ENCODE measurements at places on chromosomes 5 and 9. TPM values are rescaled to one million over a fixed set of nuclear protein-coding genes. Genes with fewer than 3 reads are reported as not detected.
A peak's percentile ranks its signal among the peaks of the same experiment; 100 is the strongest.

DNA sequence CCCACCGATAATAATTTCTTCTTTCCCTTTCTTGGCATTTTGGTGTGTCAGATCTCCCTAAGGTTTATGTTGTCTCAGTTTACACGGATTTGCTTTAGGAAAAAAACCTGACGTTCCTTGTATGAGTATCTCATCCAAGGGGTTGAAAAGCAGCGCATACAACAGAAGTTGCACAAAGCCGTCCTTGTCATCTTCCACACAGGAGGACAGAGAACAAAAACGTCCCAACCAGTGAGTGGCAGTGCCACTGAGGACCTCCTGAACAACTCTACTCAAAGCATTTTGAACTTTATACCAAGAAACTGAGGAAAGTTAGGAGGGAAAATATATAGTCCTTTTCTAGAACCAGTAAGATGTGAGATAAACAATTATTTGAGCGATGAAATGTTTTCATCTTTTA is 547.0 kb downstream of the PDE4D start:
- no peak for DNase-seq

GRCh38 chr5:90933298-90933697 is 374.7 kb downstream of the ADGRV1 start:
- DNase-seq = no peak

- peak; percentile 43 for DNase-seq
These were observed 761.3 kb upstream of the DMAC1 start for GRCh38 chr9:8560560-8561525.

GRCh38 chr5:134143431-134143830 is 28.9 kb downstream of the TCF7 start:
- no peak for DNase-seq

- peak; percentile 68 for DNase-seq
These were observed 71.2 kb downstream of the C9orf50 start for GRCh38 chr9:129549684-129550083.

The CYSRT1 gene
- total RNA-seq = 0.64 TPM

The TMEM252 gene
- total RNA-seq = not detected

Measured in fibroblast of villous mesenchyme (primary cell).